Left lung (tissue), 14 donors: ENCODE measurements at places on chromosomes 16 and 17. TPM values are rescaled to one million over a fixed set of nuclear protein-coding genes. Genes with fewer than 3 reads are reported as not detected.

Gene KIF2B
- not detected for total RNA-seq

Gene GGA2
- 133 TPM for total RNA-seq

Gene RHBDL3
- 0.38 TPM for total RNA-seq

Gene UNC13D
- total RNA-seq = 91.4 TPM

Gene OR4D1
- total RNA-seq = not detected

GRCh38 chr17:27403480-27404005, 52.7 kb upstream of the KSR1 start:
- no peaks in the 10 kb centered on the region for H3K27me3 ChIP-seq
- DNase-seq = no peak
- no peaks in the 10 kb centered on the region for H3K36me3 ChIP-seq
- H3K27ac ChIP-seq = no peak overlapping the region
- no peaks in the 10 kb centered on the region for H3K4me1 ChIP-seq

DNA sequence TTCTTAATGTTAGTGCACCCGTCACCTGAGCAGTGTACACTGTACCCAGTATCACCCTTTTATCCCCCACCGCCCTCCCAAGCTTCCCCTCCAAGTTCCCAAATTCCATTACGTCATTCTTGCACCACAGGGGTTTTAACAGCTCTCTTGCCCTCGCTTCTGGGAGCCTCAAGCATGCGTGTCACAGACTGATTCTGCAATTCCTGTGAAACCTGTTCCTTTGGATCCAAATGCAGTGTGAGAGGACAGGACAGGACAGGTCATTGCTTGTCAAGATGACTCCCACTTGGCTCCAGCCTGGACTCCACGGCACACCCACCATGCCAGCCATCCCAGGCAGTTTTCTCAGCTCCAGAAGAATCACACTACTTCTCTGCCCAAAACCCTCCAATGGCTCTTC, 44.1 kb downstream of the CYB5D2 start:
- no peaks in the 10 kb centered on the region for H3K27me3 ChIP-seq
- H3K27ac ChIP-seq = no peak overlapping the region
- DNase-seq = no peak
- no peak overlapping the region for H3K4me3 ChIP-seq
- no peaks in the 10 kb centered on the region for H3K4me1 ChIP-seq
- H3K36me3 ChIP-seq = peaks cover 90% of the 10 kb centered on the region

DNA sequence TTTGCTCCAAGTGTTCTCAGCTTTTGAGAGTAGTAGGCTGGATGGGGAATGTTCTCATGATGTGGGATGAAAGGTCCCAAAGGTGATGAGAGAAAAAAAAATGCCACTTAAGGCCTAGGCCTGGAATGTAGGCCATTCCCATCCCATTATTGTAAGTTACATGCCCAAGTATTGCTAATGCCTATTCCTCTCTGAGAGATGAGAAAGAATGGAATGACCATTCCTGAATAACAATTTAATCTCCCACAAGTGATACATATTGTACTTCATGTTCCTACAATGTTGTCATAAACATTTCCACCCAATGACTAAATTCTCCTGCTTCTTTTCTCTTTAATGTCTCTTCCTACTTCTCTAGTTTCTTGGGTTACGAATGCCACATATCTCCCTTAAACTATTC, 102.8 kb upstream of the KCNJ16 start:
- no peak for DNase-seq
- no peaks in the 10 kb centered on the region for H3K4me1 ChIP-seq
- no peak overlapping the region for H3K4me3 ChIP-seq
- no peaks in the 10 kb centered on the region for H3K27me3 ChIP-seq

GRCh38 chr17:77435272-77436057, 294.7 kb downstream of the SEC14L1 start:
- H3K27ac ChIP-seq = peak overlapping the region; percentile 50
- H3K36me3 ChIP-seq = no peaks in the 10 kb centered on the region
- H3K27me3 ChIP-seq = no peaks in the 10 kb centered on the region
- H3K4me1 ChIP-seq = peaks cover 88% of the 10 kb centered on the region
- DNase-seq = no peak
- H3K4me3 ChIP-seq = no peak overlapping the region

- no peaks in the 10 kb centered on the region for H3K36me3 ChIP-seq
- no peak overlapping the region for H3K4me3 ChIP-seq
- H3K4me1 ChIP-seq = peaks cover 8% of the 10 kb centered on the region
- no peak for DNase-seq
- peaks cover 44% of the 10 kb centered on the region for H3K27me3 ChIP-seq
- H3K27ac ChIP-seq = no peak overlapping the region
Observed at GRCh38 chr16:80936410-80936809, 70.3 kb downstream of the CMC2 start.

- H3K27ac ChIP-seq = no peak overlapping the region
- H3K4me3 ChIP-seq = no peak overlapping the region
- peaks cover 6% of the 10 kb centered on the region for H3K4me1 ChIP-seq
- no peaks in the 10 kb centered on the region for H3K36me3 ChIP-seq
- peaks cover 44% of the 10 kb centered on the region for H3K27me3 ChIP-seq
Observed at GRCh38 chr17:43897831-43898230, 9.5 kb downstream of the MPP2 start.

DNA sequence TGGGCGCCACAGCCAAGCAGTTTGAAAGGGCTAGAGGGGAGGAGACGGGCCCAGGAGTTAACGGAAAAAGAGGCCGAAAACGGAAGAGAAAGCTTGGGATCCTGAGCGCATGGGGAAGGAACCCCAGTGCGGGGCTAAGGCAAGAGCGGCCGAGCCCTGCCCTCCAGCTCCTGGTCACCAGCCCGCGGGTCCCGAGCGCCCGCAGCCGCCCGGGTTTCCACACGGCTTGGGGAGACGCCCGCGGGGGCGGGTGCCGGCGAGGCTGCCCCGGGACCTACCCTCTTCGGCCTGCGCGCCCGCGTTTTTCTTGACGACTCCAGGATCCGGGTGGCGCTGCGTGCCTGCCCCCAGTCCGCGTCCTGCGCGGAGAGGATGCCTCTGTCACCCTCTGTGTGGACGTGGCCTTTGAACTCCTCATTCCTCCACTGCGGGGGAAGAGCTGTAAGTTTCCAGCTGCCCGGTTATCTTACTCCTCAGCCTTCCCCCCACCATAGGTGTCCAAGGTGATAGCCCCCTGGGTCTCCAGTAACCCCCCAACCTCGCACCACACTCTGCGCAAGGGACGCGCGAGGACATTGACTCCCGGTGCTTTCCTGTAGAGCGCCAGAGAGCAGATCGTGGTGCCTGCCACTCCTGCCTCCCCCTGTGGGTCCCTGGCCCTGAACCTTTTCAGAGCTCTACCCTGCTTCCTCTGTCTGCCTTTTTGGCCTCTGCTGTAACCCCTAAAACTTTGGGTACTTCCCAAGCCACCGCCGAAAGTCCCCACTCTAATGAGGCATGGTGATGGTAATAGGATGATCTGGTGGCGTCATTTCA, 1.7 kb upstream of the CDH11 start:
- H3K36me3 ChIP-seq = no peaks in the 10 kb centered on the region
- H3K27ac ChIP-seq = peak overlapping the region; percentile 87
- H3K4me3 ChIP-seq = peak overlapping the region; percentile 43

GRCh38 chr17:82238472-82239201, 9.8 kb downstream of the SLC16A3 start:
- DNase-seq = peak; percentile 78
- H3K4me3 ChIP-seq = no peak overlapping the region
- H3K27me3 ChIP-seq = no peaks in the 10 kb centered on the region
- H3K36me3 ChIP-seq = peaks cover 85% of the 10 kb centered on the region
- peaks cover 100% of the 10 kb centered on the region for H3K4me1 ChIP-seq

- no peak overlapping the region for H3K27ac ChIP-seq
- no peak for DNase-seq
- H3K36me3 ChIP-seq = no peaks in the 10 kb centered on the region
- no peaks in the 10 kb centered on the region for H3K27me3 ChIP-seq
- no peak overlapping the region for H3K4me3 ChIP-seq
Observed at GRCh38 chr17:32609884-32610650, 123.3 kb downstream of the CDK5R1 start.

GRCh38 chr16:15716694-15717447, 66.8 kb downstream of the NDE1 start:
- H3K4me3 ChIP-seq = no peak overlapping the region
- H3K27me3 ChIP-seq = no peaks in the 10 kb centered on the region
- DNase-seq = peak; percentile 70
- no peak overlapping the region for H3K27ac ChIP-seq
- H3K36me3 ChIP-seq = no peaks in the 10 kb centered on the region

DNA sequence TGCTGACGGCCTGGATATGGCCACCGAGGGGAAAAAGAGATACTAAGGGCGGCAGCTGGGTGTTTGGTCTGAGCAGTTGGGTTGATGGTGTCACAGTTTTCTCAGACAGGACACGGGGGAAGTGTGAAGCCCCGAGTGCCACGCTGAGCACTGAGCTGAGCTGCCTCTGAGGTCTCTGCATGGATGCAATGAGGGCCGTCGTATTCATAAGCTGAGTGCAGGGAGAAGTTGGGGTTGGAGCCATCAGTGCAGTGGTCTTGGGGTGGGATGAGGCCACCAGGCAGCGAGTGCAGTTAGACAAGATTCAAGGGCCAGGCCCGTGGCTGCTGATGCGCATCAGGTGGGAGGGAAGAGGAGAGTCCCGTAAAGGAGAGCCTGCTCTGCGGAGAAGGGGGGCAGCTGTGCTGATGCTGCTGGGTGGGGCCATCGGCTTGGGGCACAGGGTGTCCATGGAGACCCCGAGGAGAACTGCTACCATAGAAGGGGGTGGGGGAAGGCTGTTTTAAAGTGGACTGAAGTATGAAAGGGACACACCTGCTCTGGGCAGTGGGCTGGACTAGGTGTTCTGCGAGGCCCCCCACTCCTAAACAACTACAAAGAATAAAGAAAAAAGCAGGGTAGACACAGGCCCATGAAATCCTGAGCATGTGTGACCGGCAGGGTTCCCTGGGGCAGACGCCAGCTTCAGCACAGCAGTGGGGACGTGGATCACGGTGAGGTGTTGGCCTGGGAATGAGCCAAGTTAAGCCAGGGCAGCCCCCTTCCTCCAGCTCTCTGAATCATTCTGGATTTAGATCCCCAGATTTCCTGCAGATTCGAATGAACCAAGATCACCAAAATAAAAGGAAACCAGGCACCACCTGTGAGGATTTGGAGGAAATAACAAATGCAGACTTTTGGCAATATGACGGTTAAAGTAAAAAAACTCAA, 19.7 kb downstream of the IL34 start:
- no peak overlapping the region for H3K27ac ChIP-seq
- DNase-seq = peak; percentile 40
- no peak overlapping the region for H3K4me3 ChIP-seq
- H3K36me3 ChIP-seq = no peaks in the 10 kb centered on the region

GRCh38 chr17:77245162-77245926, 104.6 kb downstream of the SEC14L1 start:
- no peak overlapping the region for H3K27ac ChIP-seq
- peak; percentile 28 for DNase-seq
- H3K36me3 ChIP-seq = no peaks in the 10 kb centered on the region
- H3K4me1 ChIP-seq = peaks cover 12% of the 10 kb centered on the region

- no peak overlapping the region for H3K4me3 ChIP-seq
- DNase-seq = no peak
- no peaks in the 10 kb centered on the region for H3K4me1 ChIP-seq
- no peak overlapping the region for H3K27ac ChIP-seq
- no peaks in the 10 kb centered on the region for H3K27me3 ChIP-seq
- H3K36me3 ChIP-seq = no peaks in the 10 kb centered on the region
Observed at GRCh38 chr17:62998166-62998565, 32.1 kb downstream of the TANC2 start.

- H3K27ac ChIP-seq = peak within 1 kb of the TSS; percentile 69
- peaks cover 20% of the 10 kb centered on the region for H3K4me1 ChIP-seq
- H3K36me3 ChIP-seq = peaks cover 27% of the 10 kb centered on the region
- H3K4me3 ChIP-seq = peak within 1 kb of the TSS; percentile 75
Observed at GRCh38 chr17:82716203-82717010, at the start of gene FN3KRP. TSS of gene FN3KRP (plus strand) at chr17:82716706. CDS start at chr17:82716756, 50 bp downstream.

- no peak overlapping the region for H3K4me3 ChIP-seq
- peak overlapping the region; percentile 26 for H3K27ac ChIP-seq
- peaks cover 10% of the 10 kb centered on the region for H3K4me1 ChIP-seq
- no peak for DNase-seq
- H3K36me3 ChIP-seq = peaks cover 11% of the 10 kb centered on the region
Observed at GRCh38 chr17:2222301-2222700, 81.3 kb downstream of the SMG6 start.
